ENCODE measurements at places on chromosomes 6 and 20. TPM values are rescaled to one million over a fixed set of nuclear protein-coding genes. Genes with fewer than 3 reads are reported as not detected.

Gene MEI4
- total RNA-seq, result under 0.01 TPM

Gene OOEP
- total RNA-seq, result not detected

Gene TMEM244
- not detected for total RNA-seq

Gene GMDS
- 10.1 TPM for total RNA-seq

Gene VWA7
- not detected for total RNA-seq

Gene WFDC10B
- not detected for total RNA-seq

Gene MLIP
- 3.8 TPM for total RNA-seq

Gene HLA-DQB1
- total RNA-seq, result 10.3 TPM

Gene LPA
- total RNA-seq, result not detected

Gene AHI1
- total RNA-seq, result 50.4 TPM

Gene SLC17A9
- total RNA-seq, result 6.8 TPM

Gene CST2
- total RNA-seq, result not detected

Gene ARMC2
- total RNA-seq, result 6.5 TPM

Gene MYCT1
- 8.8 TPM for total RNA-seq

Gene TAAR5
- not detected for total RNA-seq

Gene C4A
- total RNA-seq, result 5.1 TPM

Gene CPXM1
- total RNA-seq, result 9.8 TPM

Gene TPX2
- 0.49 TPM for total RNA-seq

Gene TBC1D20
- total RNA-seq, result 54.5 TPM

Gene TSPYL1
- 49.9 TPM for total RNA-seq

Gene GUCA1A
- not detected for total RNA-seq

Gene BFSP1
- 0.94 TPM for total RNA-seq

All from subcutaneous adipose tissue (tissue), 4 donors.